ENCODE measurements at places on chromosomes 1 and 21. TPM values are rescaled to one million over a fixed set of nuclear protein-coding genes. Genes with fewer than 3 reads are reported as not detected.
A peak's percentile ranks its signal among the peaks of the same experiment; 100 is the strongest.

- H3K27ac ChIP-seq, result no peak overlapping the region
- H3K27me3 ChIP-seq, result no peaks in the 10 kb centered on the region
- H3K4me3 ChIP-seq, result no peak overlapping the region
Observed at GRCh38 chr1:188394677-188395076, 1565.9 kb downstream of the PLA2G4A start.

DNA sequence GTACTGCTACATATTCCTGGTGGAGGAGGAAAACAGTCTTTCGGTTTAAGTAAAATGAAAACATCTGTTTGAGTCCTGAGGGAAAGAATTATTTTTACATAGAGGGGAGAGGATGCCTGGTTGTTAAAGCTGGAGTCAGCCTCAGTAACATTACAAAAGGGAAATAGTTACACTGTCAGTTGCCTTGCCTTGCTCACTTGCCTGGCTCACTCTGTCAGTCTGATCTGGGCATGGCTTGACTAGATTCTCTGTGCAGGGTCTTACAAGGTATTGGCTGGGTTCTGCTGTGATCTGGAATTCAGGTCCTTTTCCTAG lies 8.4 kb upstream of the UBE2U start:
- no peak overlapping the region for H3K4me3 ChIP-seq
- H3K27me3 ChIP-seq, result no peaks in the 10 kb centered on the region
- no peaks in the 10 kb centered on the region for H3K36me3 ChIP-seq
- no peak for DNase-seq
- H3K27ac ChIP-seq, result no peak overlapping the region
- H3K4me1 ChIP-seq, result no peaks in the 10 kb centered on the region

- no peaks in the 10 kb centered on the region for H3K27me3 ChIP-seq
- no peaks in the 10 kb centered on the region for H3K36me3 ChIP-seq
- DNase-seq, result no peak
Observed at GRCh38 chr1:28102189-28102588, 13.8 kb upstream of the EYA3 start.

DNA sequence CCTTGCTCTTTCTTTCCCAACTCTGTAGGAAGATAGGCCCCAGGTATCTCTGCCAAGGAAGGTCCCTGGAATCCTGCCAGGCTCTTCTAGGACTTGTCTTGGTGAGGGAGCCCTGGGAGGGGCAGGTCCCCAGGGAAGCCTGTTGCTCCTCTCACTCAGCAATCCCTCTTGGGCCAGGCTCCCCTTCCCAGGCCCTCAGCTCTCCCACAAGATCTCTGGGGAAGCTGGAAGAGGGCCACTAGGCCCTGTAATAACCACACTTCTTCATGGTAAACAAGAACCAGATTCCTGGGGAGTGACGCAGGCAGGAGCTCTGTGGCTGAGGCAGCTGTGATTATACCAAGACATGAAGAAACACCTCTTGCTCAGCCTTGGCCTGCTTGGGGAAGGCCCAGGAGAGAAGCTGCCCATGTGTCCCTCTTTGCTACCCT lies 9.9 kb upstream of the MAPKAPK2 start:
- peaks cover 5% of the 10 kb centered on the region for H3K27me3 ChIP-seq
- no peaks in the 10 kb centered on the region for H3K36me3 ChIP-seq
- no peak for DNase-seq
- H3K4me1 ChIP-seq, result peaks cover 24% of the 10 kb centered on the region

- no peak overlapping the region for H3K4me3 ChIP-seq
- H3K4me1 ChIP-seq, result no peaks in the 10 kb centered on the region
- H3K27ac ChIP-seq, result no peak overlapping the region
Observed at GRCh38 chr21:21682172-21682571, 684.0 kb downstream of the NCAM2 start.

GRCh38 chr1:25666460-25666859 lies 49.9 kb downstream of the MAN1C1 start:
- H3K27ac ChIP-seq, result no peak overlapping the region
- no peak overlapping the region for H3K4me3 ChIP-seq
- no peak for DNase-seq
- no peaks in the 10 kb centered on the region for H3K4me1 ChIP-seq

- no peak overlapping the region for H3K27ac ChIP-seq
- H3K27me3 ChIP-seq, result peaks cover 10% of the 10 kb centered on the region
- peaks cover 16% of the 10 kb centered on the region for H3K4me1 ChIP-seq
- H3K4me3 ChIP-seq, result no peak overlapping the region
- peaks cover 5% of the 10 kb centered on the region for H3K36me3 ChIP-seq
- no peak for DNase-seq
Observed at GRCh38 chr1:227556288-227556687, 7.1 kb upstream of the ZNF678 start.

DNA sequence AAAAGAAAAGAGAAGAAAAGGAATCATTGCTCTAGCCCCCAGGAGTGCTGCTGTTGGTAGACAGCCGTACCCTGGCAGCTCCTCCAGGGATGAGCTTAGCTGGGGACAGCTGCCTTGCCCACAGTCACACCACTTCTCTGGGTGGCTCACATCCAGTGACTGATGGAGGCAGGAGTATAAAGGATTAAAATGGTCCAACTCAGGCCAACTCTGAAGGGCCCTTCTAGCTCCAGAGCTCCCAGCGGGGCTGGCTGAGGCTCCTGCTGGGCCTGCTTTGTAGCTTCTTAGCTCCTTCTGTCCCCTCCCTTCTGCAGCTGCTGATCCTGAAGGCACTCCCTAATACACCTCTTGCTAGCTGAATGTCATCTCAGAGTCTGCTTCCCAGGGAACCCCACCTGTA lies 4.4 kb downstream of the CITED4 start:
- DNase-seq, result no peak
- H3K27me3 ChIP-seq, result peaks cover 12% of the 10 kb centered on the region
- H3K36me3 ChIP-seq, result peaks cover 2% of the 10 kb centered on the region
- H3K4me1 ChIP-seq, result peaks cover 8% of the 10 kb centered on the region
- H3K4me3 ChIP-seq, result no peak overlapping the region

The UBE2J2 gene
- 79.2 TPM for total RNA-seq

DNA sequence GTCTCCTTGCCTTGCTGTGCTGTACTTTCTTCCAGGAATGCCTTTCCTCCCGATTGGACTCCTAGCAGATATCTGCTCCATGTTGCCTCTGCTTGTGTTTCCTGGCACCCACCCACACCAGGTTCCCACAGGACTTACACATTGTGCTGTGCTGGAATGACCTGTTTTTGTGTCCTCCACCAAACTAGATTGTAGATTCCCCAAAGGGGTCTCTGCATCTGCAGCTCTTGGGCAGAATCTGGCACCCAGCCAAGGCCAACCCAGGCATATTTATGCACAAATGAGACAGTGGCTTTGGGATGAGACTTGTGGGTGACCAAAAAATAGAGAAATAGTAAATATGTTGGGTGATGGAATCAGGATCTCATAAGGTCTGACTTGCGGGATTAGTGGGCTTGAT lies 278.2 kb downstream of the RRAGC start:
- H3K4me3 ChIP-seq, result no peak overlapping the region
- H3K27me3 ChIP-seq, result peaks cover 40% of the 10 kb centered on the region
- H3K36me3 ChIP-seq, result no peaks in the 10 kb centered on the region
- no peak overlapping the region for H3K27ac ChIP-seq
- no peak for DNase-seq

DNA sequence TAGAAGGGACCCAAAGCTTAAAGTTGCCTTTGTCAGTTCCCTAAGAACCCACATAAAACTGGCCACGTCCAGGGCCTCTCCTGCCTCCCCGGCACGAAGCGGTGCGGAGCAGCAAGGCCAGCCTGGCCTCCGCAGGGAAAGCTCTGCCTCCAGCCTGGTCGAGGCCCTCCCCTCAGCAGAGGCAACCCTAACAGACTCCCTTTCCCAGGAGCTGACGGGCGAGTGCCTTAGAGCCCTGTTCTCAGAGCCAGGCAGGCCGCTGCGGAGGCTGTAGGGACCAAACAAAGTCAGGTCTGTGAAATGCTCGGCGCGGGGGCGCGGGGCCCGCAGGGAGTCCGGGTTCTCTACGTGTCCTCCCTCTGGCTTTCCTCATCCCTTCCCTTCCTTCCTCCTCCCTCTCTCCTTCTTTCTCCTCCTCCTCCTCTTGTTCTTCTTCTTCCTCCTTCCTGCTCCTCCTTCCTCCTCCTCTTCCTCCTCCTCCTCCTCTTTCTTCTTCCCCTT lies 40.7 kb downstream of the RIPK4 start:
- DNase-seq, result no peak
- H3K4me3 ChIP-seq, result no peak overlapping the region
- H3K27ac ChIP-seq, result no peak overlapping the region
- peaks cover 6% of the 10 kb centered on the region for H3K4me1 ChIP-seq
- H3K36me3 ChIP-seq, result no peaks in the 10 kb centered on the region
- peaks cover 52% of the 10 kb centered on the region for H3K27me3 ChIP-seq

The FHAD1 gene
- total RNA-seq, result not detected

The RGS5 gene
- 1.9 TPM for total RNA-seq

The SPTA1 gene
- total RNA-seq, result not detected

- H3K4me3 ChIP-seq, result no peak overlapping the region
- no peak overlapping the region for H3K27ac ChIP-seq
Observed at GRCh38 chr1:175892686-175893085, 149.3 kb upstream of the TNR start.

DNA sequence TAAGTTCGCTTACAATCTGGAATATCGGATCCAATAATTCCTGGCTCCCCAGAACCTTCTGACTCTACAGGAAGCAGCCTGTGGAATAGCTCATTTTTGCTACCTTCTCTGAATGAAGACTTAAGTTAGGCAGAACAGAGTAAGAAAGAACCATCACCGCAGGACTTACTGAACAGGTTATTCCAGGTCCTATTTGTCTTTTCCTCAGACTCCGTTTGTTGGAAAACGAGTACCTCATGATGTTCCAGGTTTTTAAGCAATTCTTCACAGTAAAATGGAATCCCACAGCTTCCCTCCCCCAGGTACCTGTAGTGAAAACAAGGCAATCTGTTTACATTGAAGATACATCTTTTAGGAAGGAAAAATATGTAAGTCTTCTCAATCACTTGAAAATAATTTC lies 59.8 kb downstream of the ADCY10 start:
- H3K27ac ChIP-seq, result no peak overlapping the region
- H3K4me1 ChIP-seq, result no peaks in the 10 kb centered on the region
- no peaks in the 10 kb centered on the region for H3K36me3 ChIP-seq

DNA sequence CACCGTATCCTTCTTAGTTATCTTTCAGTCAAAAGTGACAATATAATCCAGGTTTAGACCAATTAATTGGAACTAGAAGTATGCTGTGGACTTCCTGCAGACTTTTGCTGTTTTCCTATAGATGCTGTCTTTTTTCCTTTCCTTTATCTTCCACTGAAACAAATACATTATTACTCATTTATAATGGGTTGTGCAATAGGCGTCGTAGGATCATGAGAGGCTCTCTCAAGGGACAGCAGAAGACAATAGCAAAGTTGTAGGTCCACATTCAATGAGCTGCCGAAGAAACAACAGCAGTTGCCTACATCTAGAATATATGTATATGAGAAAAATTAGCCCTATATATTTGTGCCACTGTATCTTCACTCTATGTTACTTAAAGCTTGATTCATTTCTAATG lies 371.6 kb downstream of the AMY1C start:
- no peaks in the 10 kb centered on the region for H3K27me3 ChIP-seq
- no peak overlapping the region for H3K4me3 ChIP-seq
- H3K4me1 ChIP-seq, result no peaks in the 10 kb centered on the region
- no peaks in the 10 kb centered on the region for H3K36me3 ChIP-seq
- DNase-seq, result no peak

- peaks cover 33% of the 10 kb centered on the region for H3K36me3 ChIP-seq
- no peak for DNase-seq
- no peaks in the 10 kb centered on the region for H3K27me3 ChIP-seq
- H3K27ac ChIP-seq, result peak overlapping the region; percentile 24
- no peak overlapping the region for H3K4me3 ChIP-seq
Observed at GRCh38 chr1:100441651-100442050, 89.3 kb downstream of the CDC14A start.

The PCSK9 gene
- total RNA-seq, result not detected

GRCh38 chr1:118204105-118204504 lies 19.1 kb upstream of the SPAG17 start:
- no peaks in the 10 kb centered on the region for H3K36me3 ChIP-seq
- no peak for DNase-seq
- no peak overlapping the region for H3K4me3 ChIP-seq
- no peaks in the 10 kb centered on the region for H3K27me3 ChIP-seq

DNA sequence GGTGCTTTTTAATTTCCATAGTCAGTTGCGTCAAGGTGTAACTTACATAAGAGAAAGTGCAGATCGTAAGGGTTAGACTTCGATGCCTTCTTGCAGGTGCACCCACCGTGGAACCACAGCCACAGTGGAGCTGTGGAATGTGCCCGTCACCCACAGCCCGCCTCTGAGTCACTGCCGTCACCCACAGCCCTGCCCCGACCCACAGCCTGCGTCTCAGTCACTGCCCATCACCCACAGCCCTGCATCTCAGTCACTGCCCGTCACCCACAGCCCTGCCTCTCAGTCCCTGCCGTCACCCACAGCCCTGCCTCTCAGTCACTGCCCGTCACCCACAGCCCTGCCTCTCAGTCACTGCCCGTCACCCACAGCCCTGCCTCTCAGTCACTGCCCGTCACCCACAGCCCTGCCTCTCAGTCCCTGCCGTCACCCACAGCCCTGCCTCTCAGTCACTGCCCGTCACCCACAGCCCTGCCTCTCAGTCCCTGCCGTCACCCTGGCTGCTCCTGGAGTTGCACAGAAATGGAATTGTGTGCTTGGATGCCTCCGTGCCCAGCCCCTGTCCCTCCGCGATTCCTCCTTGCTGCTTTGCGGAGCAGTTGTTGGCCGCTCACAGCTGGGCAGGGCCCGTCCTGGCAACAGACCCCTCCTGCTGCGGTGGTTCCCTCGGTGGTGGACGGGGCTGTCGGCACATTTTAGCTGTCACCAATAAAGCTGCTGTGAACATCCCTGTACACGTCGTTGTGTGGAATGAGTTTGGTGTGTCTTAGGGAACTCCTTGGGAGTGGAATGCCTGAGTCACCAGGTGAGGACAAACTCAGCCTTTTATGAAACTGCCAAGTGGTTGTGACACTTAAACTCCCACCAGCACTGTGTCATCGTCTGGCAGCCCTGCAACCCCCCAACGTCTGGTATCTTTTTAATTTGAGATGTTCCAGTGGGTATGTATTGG lies 44.9 kb upstream of the COL6A2 start:
- no peaks in the 10 kb centered on the region for H3K36me3 ChIP-seq
- peaks cover 5% of the 10 kb centered on the region for H3K4me1 ChIP-seq
- no peak overlapping the region for H3K27ac ChIP-seq
- H3K27me3 ChIP-seq, result peaks cover 9% of the 10 kb centered on the region
- no peak for DNase-seq
- no peak overlapping the region for H3K4me3 ChIP-seq

GRCh38 chr1:218462587-218462986 lies 117.5 kb downstream of the TGFB2 start:
- no peak overlapping the region for H3K27ac ChIP-seq
- H3K36me3 ChIP-seq, result no peaks in the 10 kb centered on the region
- DNase-seq, result no peak

GRCh38 chr1:31397360-31398095 lies 15.5 kb upstream of the SERINC2 start:
- no peaks in the 10 kb centered on the region for H3K36me3 ChIP-seq
- peaks cover 14% of the 10 kb centered on the region for H3K4me1 ChIP-seq
- no peaks in the 10 kb centered on the region for H3K27me3 ChIP-seq
- H3K27ac ChIP-seq, result no peak overlapping the region
- DNase-seq, result no peak

GRCh38 chr1:165942927-165943597 lies 115.6 kb downstream of the UCK2 start:
- no peaks in the 10 kb centered on the region for H3K36me3 ChIP-seq
- no peak overlapping the region for H3K4me3 ChIP-seq
- H3K27me3 ChIP-seq, result peaks cover 17% of the 10 kb centered on the region
- no peak for DNase-seq

- H3K4me3 ChIP-seq, result no peak overlapping the region
- no peak overlapping the region for H3K27ac ChIP-seq
- no peaks in the 10 kb centered on the region for H3K27me3 ChIP-seq
- H3K4me1 ChIP-seq, result no peaks in the 10 kb centered on the region
- DNase-seq, result no peak
Observed at GRCh38 chr1:102071451-102071850, 74.7 kb upstream of the OLFM3 start.

GRCh38 chr1:113898241-113898814 lies 6.3 kb downstream of the AP4B1 start:
- DNase-seq, result no peak
- H3K4me1 ChIP-seq, result peaks cover 26% of the 10 kb centered on the region
- no peak overlapping the region for H3K4me3 ChIP-seq
- no peak overlapping the region for H3K27ac ChIP-seq
- no peaks in the 10 kb centered on the region for H3K27me3 ChIP-seq
